A375 (cell line): ENCODE measurements at places on chromosomes 11 and 22. TPM values are rescaled to one million over a fixed set of nuclear protein-coding genes. Genes with fewer than 3 reads are reported as not detected.

Gene PKNOX2
- total RNA-seq, result 1.2 and 1.5 TPM in 2 replicates

Gene CRYBB2
- 0.15 TPM in 1 of 2 replicates, not detected in the other for total RNA-seq

Gene MOB2
- total RNA-seq, result 19.1 and 25.4 TPM in 2 replicates

Gene ISX
- not detected in 2 replicates for total RNA-seq

Gene DBX1
- total RNA-seq, result not detected in 2 replicates

Gene C11orf71
- 7.6 and 8.8 TPM in 2 replicates for total RNA-seq

Gene PAX6
- 0.08 TPM in 1 of 2 replicates, not detected in the other for total RNA-seq

Gene OR52E4
- total RNA-seq, result not detected in 2 replicates

Gene GLYATL2
- total RNA-seq, result 0.66 and 1.4 TPM in 2 replicates

Gene TALDO1
- 109 and 117 TPM in 2 replicates for total RNA-seq

Gene FLRT1
- 1.2 and 1.4 TPM in 2 replicates for total RNA-seq

Gene NCF4
- total RNA-seq, result 0.24 TPM in 1 of 2 replicates, not detected in the other

Gene TMA7B
- not detected in 2 replicates for total RNA-seq

Gene RHOD
- total RNA-seq, result not detected in 2 replicates

Gene MPPED2
- total RNA-seq, result not detected in 2 replicates

Gene GSTT2B
- total RNA-seq, result 0.38 and 1.4 TPM in 2 replicates

Gene TP53AIP1
- total RNA-seq, result 0.29 TPM in 1 of 2 replicates, not detected in the other

Gene CD3D
- not detected in 2 replicates for total RNA-seq

Gene SHISAL1
- 0.75 and 0.82 TPM in 2 replicates for total RNA-seq

Gene ZNF280B
- not detected in 2 replicates for total RNA-seq

Gene POU2AF3
- not detected in 2 replicates for total RNA-seq

Gene SYCE3
- total RNA-seq, result not detected in 2 replicates

Gene TRPC6
- not detected in 2 replicates for total RNA-seq

Gene MYO18B
- total RNA-seq, result 0.03 and 0.15 TPM in 2 replicates

Gene TMEM179B
- 61.4 and 91.5 TPM in 2 replicates for total RNA-seq

Gene PES1
- total RNA-seq, result 137 and 144 TPM in 2 replicates

Gene SEPTIN3
- total RNA-seq, result 0.57 and 0.98 TPM in 2 replicates

Gene SBF2
- total RNA-seq, result 19.4 and 28.1 TPM in 2 replicates

Gene SPTBN2
- total RNA-seq, result 96.9 and 143 TPM in 2 replicates

Gene RFPL2
- total RNA-seq, result not detected in 2 replicates

Gene SCO2
- 3.2 and 7.3 TPM in 2 replicates for total RNA-seq

Gene TBX1
- not detected in 2 replicates for total RNA-seq

Gene BANF1
- 73.9 and 84.0 TPM in 2 replicates for total RNA-seq

Gene PKDREJ
- total RNA-seq, result not detected in 2 replicates

Gene WDR74
- 204 and 215 TPM in 2 replicates for total RNA-seq

Gene TMEM80
- total RNA-seq, result 14.2 and 18.2 TPM in 2 replicates

Gene KDM4E
- total RNA-seq, result not detected in 2 replicates

Gene ME3
- total RNA-seq, result 25.1 and 35.6 TPM in 2 replicates
